ENCODE measurements at places on chromosomes 2 and 18.

DNA sequence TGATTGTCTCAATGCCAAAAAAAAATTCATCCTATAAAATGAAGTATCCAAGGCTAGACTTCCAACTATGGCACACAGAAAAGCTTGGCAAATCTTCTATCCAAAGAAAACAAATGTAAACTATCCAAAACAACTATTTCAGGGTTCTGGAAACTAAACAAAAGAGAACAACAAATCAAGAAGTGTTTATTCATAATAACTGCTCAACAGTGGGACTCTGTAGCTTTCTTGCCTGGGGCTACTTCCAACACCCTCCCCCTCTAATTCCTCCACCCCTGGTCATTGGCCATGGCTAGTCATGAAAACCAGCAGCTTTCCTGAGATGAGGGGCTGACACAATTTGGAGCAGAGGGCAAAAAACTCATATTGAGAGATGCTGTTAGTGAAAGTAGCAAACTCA is 107.0 kb downstream of the EXOC6B start:
- no peak for DNase-seq

DNA sequence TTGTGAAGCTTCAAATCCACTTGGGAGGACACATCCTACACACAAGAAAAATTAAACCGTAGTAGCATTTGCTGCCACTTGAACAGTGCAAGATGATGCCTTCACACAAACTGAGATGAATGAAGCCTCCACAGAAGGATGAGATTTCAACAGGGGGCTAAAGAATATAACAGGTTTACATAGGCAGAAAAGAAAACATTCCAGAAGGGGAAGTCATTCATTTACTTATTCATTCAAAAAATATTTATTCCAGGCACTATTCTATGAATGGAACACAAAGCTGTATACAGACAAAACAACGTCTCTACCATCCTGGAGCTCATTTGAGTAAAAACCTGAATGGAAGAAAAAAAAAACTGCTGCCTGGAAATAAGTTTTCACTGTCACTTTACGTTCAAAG is 170.5 kb downstream of the CDH20 start:
- no peak for DNase-seq

DNA sequence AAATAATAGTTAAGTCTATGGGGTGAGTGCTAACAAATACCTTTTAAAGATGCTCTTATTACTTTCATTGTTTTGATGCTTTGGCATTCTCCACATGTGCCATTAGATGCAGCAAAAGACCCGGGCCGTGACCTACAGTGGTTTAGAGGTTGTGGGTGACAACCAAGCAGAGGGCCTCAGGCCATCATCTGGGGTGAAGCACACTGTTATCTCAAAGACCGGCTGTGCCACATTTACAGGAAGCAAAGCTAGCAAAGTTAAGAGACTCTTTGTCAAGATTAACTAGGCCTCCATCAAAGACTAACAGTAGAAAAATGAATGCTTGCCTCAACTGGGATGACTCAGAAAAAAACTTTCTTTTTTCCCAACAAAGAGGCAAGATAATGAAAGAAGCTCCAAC is 695.3 kb downstream of the SATB2 start:
- DNase-seq: no peak

DNA sequence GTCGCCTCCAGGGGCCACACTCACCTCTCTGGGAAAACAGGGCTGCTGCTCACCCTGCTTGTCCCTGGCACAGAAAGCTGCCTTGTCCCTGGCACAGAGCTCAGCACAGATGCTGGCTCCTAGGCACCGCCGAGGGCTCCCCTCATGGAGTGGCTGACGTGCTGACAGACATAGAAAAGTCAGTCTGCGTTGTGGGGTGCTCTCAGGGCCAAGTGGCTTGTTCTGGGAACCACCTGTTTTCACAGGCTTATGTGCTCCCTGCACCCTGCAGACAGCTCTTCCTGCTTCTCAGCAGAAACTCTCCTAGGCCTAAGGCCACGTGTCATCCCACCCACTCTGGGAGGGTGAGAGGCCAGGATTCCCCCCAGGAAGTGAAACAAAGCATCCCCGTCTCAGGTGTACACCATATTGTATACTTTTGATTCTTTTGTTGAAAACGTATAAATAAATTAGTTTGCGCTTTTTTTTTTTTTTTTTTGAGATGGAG is 84.7 kb upstream of the TMEM200C start:
- no peak for DNase-seq

DNA sequence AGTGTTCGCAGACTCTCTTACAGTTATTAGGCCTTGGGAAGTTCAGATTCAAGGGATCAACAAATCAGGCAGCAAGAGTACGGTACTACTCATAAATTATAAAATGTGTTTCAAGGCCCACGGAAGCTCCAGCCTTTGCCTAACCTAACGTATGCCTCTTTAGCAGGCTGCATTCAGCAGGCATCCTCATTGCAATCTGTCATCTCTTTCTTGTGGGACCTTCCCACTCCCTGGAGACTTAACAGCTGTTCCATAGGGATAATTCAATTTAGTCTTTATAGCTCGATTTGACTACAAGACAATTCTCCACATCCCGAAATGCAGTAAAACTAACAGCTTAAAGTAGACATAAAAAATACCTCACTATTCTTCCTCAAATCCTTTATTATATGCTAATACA is 453.7 kb downstream of the CNTNAP5 start:
- no peak for DNase-seq

DNA sequence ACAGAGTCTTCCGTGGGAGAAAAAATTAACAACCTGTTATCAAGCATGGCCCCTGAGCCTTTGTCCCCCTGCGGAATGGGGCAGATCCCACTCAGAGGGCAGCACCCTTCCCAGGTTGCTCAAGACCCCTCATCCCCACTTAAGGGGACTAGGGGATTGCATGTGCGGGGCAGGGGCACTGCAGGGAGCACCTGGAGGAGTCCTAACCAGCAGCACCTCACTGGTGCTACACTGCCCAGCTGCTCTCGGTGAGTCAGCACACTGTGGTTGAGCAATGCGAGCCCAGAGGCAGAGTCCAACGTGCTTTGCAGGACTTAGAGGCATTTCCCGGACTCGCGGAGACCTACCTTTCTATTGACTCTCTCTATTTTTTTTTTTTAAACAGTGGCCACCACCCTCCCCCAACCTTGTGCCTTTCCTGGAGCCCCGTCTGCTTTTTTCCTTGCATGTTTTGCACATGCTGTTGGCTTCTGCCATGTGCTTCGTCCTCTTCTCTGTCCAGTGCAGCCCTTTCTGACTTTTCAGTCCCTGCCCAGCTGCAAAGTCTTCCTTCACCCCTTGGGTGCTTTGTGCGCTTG is 74.0 kb downstream of the IL1R2 start:
- no peak for DNase-seq

DNA sequence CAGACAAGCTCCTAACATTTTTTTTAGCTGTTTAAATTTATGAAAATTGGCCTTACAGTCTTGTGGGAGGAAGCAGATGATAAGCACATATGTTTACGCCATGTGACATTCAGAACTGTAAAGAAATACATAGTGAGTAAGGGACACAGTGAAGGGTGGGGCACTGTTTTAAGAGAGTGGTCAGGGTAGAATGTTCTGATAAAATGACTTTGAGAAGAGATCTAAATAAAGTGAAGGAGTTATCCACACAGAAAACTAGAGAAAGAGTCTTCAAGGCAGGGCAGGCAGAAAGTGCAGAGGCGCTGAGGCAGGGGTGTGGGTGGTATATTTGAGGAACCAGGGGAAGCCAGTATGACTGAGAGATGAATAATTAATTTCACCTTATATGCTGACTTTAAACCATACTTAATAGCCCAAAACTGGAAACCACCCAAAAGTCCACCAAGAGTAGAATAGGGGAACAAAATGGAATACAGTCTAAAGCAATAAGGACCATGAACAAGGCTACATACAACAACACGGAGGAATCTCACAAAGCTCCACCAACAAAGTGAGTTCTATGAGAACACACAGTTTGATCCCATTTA is 8.6 kb downstream of the MREG start:
- DNase-seq: no peak

- DNase-seq: no peak
Measured at GRCh38 chr2:124524155-124524915, 499.2 kb downstream of the CNTNAP5 start.

GRCh38 chr2:28952836-28953211 is 28.3 kb upstream of the TOGARAM2 start:
- no peak for DNase-seq

DNA sequence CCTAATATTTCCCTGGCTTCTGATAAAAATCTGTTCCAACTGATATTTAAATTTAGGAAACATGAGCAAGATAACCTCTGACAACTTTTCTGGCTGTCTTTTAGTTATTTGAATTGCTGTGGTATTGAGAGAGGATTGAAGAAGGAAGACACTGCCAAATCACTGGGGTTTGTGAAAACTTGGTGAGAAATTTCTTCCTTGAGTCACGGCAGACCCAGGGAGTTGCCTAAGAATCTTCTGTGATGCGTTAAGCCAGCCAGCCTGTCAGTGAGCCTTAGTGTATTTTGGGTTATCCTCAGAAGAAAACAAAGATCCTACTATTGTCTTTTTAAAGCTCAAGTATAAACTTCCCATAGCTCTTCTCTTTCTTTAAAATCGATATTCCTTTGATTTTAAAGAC is 17.5 kb upstream of the DOK6 start:
- no peak for DNase-seq

DNA sequence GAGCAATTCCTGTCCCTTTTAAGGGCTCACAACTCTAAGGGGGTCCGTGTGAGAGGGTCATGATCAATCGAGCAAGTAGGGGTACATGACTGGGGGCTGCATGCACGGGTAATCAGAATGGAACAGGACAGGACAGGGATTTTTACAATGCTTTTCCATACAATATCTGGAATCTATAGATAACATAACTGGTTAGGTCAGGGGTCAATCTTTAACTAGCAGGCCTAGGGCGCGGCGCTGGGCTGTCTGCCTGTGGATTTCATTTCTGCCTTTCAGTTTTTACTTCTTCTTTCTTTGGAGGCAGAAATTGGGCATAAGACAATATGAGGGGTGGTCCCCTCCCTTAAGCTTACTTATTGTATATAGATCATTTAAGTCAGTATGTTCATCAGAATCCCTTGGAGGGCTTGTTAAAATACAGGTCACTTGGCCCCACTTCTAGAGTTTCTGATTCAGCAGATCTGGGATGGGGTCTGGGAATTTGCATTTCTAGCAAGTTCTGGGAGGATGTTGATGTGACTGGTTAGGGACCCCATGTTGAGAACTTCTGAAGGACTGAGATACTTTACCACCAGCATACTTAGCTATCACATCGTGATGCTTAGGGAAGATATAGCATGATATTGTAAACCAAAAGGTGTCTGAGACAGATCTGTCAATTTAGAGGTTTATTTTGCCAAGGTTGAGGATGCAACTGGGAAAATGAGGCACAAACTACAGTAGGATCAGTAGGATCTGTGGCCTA is 2.8 kb upstream of the INPP4A start:
- no peak for DNase-seq

GRCh38 chr2:211766689-211767088 is 771.9 kb downstream of the ERBB4 start:
- no peak for DNase-seq

DNA sequence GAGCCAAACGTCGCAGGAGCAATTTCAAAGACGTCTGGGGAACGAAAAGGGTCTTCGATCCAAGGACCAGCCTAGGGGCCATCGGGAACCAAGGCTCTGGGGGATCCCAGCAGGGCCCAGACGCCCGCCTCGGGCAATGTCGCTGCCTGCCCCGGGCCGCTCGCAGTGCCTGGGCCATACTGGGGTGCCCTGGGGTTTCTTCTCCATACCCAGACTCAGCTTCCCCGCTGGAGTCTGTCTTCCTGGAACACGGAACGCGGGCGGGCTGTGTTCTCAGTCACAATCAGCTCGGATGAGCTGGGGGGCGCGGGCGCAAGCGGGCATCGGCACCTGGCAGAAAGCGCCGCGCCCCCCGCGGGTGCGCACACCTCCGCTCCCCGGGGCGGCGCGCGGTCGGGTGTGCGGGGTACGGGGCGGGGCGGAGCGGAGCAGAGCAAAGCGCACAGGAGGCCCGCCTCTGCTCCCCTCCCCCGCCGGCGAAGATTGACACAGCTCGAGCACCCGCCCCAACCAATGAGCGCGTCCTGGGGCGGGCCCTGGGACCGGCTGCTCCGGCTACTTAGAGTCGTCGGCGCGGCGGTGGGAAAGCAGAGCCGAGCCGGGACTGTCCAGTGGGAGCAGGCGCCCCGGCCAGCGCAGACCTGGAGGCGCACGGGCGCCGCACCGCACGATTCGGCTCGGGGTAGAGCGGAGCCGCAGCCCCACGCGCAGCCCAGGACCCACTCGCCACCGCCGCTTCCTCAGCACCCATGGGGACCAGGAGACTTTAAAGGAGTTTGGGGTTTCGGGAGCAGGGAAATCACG is at the start of gene LRATD1:
TSS of gene LRATD1 (plus strand) at position 585 of the 804 bp plus-strand sequence. CDS start 1,263 bp downstream, outside the sequence.
- DNase-seq: no peak
